ENCODE measurements at places on chromosomes 5 and 9.

DNA sequence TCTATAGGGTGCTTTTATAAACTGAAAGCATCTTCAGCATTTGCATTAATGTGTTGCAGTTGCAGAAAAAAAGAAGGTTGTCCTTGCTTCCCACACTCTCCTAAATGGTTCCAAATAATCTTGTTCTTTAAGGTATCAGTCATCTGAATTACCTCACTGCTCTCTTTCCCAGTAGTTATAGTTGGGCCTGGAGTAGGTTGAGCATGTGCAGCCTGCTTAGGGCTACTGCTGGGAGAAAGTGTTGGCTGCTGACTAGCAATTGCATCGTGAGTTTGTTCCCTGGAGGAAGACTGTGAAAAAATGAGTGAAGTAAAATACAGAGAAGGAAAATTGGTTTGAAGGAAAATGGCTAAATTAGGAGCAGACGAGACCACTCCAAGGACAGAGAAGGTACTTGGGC is 74.5 kb downstream of the PRR16 start:
- no peak for DNase-seq

DNA sequence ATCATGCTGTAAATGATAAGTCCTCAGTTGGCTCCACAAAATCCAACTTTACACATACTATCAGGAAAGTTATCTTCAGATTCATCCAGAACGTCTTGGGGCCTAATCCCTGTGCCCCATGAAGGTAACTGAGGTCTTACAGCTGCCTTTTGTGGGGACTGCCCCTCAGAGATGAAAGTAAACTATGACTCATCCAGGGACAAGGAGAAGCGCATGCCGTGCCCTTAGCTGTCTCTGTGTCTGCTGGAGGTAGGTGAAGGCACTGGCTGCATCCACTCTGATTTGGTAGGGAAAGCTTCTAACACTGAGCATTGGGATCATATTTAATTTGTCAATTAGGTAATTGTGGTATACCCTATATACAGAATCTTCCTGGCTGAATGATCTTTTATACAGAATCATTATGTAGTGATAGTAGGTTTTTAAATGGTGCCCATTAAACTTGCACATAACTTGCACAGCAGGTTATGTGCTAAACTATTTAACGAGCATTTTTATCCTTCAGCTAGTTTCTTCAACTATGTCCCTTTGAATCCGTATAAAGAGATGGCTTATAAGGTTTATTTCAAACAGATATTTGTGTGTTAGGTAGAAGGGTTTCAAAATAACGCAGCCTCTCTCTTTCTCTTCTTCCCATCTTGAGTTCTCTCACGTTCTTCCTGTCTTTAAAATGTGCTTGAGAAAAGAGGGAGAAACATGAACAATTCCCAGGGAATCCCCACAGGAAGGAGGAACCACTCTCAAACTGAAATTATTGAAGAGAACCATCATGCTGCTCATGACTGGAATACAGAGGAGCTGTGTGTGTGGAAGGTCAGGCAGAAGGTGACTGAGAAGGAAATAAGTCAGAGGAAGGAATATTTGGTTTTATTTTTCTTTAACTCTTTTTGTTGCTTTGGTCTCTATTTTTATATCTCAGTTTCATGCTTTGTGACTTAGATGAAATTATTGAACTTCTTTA is 250.9 kb downstream of the CD180 start:
- no peak for DNase-seq

GRCh38 chr5:22892441-22892840 is 39.3 kb upstream of the CDH12 start:
- DNase-seq: no peak

GRCh38 chr5:9932770-9933169 is 302.6 kb upstream of the TAS2R1 start:
- no peak for DNase-seq

DNA sequence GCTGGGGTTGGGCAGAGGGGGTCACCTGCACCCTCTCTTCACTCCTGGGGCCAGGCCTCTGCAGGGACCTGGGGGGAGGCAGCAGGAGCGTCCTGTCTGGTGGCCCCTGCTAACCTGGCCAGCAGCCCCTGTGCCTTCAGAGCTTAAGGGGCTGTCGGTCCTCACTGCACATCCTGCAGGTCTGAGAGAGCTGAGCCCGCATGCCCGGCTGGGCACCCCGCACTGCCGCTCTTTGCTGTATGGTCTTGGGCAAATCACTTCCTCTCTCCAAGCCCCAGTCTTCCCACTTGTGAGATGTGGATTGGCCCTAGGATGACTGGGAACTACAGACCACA is 7.9 kb downstream of the FLT4 start:
- DNase-seq: no peak

DNA sequence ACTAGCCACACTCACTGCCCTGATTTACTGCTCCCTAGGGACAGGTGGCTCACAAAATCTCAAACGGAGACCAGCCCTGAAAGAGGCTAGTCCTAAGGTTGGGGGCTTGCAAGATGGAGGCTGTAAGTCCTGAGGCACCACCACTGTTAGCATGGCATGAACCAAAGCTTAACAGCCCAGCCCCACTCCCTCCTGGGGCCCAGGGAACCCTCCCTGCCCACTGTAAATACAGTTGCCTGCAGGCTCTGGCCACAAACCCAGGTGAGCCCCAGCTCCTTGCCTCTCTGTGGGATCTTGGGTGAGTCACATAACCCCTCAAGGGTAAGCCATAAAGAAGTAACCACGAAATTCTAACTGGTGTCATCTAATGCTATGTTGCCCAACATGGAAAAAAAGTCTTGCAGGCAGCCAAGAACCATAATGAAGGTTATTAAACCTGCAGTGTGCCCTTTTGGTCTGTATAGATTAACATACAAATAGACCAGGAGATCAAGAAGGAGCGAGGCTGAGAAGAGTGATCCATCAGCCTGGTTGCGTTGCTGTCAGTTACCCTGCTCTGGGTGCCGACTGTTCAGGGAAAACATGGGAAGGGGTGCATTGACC is 1.7 kb upstream of the POMT1 start:
- DNase-seq: no peak

- DNase-seq: no peak
These were observed 167.8 kb upstream of the TUT7 start for GRCh38 chr9:86521977-86522376.

DNA sequence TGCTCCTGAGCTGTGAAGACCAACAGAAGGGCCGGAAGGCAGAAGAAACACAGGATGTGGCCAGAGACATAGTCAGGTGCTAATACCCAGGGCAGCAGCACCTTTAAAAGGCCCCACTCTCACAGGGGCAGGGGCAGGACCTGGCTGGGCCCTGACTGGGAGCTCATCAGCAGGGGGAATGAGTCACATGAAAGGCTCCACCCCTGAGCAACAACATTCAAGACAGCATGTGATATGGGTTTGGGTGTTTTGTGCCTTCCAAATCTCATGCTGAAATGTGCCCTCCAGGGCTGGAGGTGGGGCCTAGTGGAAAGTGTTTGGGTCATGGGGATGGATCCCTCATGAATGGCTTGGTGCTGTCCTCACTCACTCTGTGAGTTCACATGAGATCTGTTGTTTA is 181.7 kb downstream of the ERCC6L2 start:
- no peak for DNase-seq

DNA sequence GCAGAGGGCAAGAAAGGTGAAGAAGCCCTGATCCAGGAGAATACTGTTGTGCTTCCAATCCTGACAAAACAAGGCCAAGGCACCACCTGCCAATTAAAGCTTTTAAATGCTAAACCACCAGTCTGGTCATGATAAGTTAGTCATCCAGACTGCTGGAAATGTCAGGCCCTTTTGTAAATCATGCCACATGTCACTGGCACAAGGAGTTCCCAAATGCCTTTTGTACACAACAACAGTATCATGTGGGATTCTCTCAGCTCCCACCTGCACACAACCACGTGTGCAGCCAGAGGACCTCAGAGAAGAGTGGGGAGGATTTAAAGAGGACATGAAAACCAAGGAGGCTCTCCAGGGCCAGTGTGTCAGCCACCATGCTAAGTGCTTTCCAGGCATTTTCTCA is 99.3 kb downstream of the CDK5RAP2 start:
- DNase-seq: no peak

All from renal cortex interstitium (tissue), 15 donors.